ENCODE measurements at places on chromosomes 3 and 15.

DNA sequence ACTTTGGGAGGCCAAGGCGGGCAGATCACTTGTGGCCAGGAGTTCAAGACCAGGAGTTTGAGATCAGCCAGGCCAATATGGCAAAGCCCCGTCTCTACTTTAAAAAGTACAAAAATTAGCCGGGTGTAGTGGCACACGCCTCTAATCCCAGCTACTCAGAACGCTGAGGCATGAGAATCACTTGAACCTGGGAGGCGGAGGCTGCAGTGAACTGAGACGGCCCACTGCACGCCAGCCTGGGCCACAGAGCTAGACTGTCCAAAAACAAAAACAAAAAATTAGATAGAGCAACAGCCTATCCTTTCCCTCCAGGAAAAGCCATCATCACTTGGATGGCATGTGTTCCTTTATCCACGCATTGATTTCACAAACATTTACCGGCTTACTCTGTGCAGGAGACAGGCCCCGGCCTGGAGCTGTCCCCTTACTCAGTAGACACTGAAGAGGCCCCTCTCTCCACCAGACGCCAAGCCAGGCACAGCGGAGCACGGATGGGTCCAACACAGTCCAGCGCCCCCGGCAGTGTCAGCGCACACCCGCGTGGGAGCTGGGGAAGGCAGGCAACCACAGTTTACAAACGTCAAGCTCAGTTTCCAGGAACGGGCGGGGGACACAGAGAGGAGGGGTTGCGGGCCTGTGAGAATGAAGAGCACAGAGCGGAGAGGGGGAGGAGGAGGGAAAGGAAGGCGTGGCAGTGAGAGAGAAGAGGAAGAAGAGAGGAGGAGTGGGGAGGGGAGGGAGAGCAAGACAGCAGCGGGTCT, 3.1 kb downstream of the GP5 start:
- peak; percentile 26 for DNase-seq

- DNase-seq = no peak
Observed at GRCh38 chr3:45092132-45093031, 53.8 kb downstream of the CDCP1 start.

- DNase-seq = no peak
Observed at GRCh38 chr15:99963976-99964375, 230.7 kb upstream of the LYSMD4 start.

GRCh38 chr15:63501256-63502089, 2.9 kb upstream of the USP3 start:
- DNase-seq = no peak

DNA sequence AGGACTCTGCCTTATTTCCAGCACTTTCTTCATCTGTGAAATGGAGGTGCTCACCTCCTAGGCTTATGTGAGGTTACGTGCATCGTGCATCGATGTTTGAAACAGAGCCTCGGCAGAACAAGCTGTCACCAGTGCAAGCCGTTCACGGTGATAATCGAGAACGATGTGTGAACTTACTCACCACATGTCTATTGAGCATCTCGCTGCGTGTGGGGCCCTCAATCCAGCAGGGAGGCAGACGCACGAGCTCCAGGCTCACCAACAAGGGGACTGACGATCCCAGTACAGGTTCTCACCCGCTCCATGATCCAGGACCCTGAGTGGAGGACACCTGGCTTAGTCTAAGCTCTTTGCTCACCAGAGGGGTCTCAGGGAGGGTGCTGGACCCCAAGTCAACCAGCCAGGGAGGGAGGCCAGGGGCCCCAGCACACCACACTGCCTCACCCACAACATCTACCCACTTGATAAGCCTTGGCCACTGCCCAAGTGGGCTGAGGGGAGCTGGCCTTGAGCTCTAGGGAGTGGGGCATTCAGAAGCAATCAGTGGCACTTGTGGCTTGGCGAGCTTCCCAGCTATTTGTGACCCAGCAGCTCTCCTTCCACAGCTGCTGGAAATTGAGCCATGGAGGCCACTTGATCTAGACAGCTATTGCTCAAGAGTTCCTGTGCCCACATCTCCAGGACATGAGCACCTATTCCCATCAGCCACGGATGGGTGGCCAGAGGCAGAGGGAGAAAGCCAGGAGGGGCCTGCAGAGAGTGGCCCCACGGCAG, 34.4 kb upstream of the SLC6A1 start:
- DNase-seq = no peak

DNA sequence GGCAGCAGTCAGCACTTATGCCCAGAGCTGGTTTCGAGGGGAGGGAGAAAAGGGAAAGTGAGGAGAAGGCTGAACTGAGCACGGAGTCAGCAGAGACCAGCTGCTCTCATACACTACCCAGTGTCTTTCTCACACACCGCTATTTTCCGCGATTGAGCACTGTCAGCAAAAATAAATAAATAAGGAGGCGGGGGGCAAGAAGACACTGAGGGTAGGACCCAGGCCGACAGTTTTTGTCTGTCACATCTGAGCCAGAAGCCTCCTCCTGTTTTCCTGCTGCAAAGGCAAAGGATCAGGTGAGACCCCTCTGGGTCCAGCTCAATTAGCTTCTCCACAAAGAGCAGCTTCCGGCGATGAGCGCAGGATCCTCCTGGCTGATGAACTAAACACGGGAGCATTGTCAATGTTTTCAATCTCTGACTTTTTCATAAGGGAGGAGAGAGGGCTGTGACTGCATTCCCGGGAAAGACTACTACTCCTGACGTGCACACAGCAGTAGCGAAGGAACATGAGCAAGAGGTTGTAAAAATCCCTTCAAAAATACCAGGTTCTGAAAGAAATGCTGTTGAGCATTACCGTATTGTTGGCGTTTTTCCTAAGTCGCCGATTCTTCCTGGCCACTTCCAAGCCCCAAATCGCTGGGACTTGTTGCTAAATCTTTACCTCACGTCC, 1.3 kb downstream of the FRMD5 start:
- no peak for DNase-seq

GRCh38 chr3:194485881-194486539, 792 bp downstream of the ATP13A3 start:
- DNase-seq = peak; percentile 34

- no peak for DNase-seq
Observed at GRCh38 chr15:89587955-89588354, 12.7 kb downstream of the TICRR start.

DNA sequence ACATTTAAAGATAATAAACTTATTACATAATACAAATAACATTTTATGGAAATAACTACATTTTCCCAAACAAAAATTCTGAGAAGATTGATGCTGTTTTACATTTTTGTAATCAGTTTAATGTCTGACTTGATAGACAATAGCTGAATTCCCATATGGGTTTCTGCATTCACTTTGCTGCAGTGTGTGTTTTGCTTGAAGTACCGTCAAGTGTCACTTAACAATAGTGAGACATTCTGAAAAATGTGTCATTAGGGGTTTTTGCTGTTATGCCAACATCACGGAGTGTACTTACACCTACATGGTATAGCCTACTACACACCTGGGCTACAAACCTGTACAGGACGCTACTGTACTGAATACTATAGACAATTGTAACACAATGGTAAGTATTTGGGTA, 57.5 kb downstream of the USF3 start:
- DNase-seq = no peak

DNA sequence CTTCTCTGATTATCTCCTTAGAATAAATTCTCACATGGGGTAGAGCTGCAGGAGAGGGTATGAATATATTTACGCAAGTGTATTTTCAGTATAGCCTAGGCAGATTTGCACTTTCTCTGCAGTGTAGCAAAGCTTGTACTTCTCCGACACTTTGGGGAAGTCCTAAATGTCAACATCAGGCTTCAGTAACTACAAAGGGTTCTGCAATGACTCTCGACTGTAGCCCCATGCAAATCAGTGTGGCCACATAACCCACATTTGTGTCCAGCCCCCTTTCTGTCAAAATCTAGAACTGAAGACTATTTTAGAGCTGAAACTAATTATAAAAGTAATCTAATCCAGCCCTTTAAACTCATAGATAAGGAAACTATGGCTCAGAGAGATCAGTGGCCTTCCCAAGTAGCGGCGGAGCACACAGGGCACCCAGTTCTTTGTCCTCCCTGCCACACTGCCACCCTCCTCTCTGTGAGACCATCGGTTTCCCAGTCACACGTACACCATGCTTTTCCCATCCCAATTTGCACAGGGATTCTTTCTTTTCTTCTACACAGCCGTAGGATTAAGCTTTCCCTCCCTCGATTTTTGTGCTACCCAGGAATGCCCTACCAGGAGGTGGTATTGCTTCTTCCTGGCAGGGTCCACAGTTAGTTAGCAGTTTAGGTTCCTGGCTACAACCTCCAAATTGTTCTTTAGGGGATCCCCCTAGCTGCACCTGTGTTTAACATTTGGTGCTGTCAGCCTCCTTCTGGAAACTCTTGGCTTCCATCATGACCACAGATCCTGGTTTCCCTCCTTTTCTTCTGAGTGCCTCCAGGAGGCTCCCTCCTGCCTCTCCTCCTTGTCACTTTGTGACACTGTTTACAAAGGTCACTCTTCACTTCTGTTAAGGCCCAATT, 22.9 kb downstream of the MRAS start:
- no peak for DNase-seq

GRCh38 chr15:67170143-67170925, 84.1 kb downstream of the AAGAB start:
- DNase-seq = no peak

DNA sequence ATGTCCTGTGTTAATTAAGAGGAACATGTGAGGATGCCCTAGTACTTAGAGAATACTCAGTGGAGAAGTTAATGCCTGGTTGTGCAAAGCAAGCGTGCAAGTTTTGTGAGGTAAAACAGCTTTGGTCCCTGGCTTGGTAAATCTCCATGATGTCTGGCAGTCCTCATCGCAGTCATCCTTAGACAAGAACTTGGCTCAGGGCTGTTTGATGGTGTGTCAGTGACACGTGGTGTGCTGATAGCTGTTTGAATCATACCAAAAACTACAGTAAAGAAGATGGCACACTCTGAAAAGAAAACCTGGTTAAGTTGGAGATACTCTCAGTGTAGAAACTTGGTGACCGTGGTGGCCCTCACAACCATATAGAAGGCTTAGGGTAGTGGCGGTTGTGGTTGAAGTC, 361.7 kb downstream of the FEZF2 start:
- no peak for DNase-seq

GRCh38 chr3:131772269-131773026, 262.4 kb downstream of the CPNE4 start:
- DNase-seq = no peak

DNA sequence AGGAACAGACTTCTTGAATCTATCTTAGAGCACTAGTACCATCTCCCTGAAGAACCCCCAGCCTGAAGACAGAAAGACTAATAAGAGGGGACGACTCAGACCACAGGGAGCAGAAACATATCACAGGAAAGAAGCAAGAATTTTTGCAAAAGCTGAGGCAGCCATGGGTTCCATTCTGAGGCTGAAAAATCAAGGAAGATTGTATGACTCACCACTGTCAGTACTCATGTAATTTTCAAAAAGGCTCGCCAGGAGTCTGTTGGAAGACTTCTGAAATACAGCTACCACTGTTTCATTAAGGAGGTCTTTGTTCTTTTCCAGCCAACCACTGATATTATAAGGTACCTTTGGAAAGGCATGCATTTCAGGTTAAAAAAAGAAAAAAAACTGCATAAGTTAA, 47.5 kb downstream of the MYH15 start:
- DNase-seq = no peak

DNA sequence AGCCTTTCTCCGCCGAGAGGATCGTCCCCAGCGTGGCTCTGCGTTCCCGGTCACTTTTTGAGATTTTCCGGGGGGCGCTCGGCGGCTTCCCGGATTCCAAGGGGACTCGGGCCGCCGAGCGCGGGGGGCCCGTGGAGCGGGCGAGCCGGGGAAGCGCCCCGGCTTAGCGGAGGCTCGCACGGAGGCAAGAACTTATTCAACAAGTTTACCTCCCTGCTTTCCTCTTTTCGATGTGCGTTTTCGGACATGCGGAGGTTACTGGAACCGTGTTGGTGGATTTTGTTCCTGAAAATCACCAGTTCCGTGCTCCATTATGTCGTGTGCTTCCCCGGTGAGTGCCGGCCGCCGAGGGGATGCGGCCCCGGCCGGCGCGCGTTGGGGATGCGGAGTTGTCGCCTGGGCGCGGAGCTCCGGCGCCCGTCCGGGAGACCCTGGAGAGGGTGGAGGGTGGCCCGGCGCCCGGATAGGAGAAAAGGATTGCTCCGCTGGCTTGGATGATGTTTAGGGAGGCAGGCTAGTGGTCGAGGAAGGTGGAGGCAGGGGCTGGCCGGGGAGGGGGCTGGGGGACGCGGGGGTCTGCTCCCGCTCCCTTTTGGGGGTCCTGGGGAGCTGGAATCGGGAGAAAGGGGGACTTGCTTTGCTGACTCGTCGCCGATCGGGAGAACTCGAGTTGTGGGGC, 810 bp downstream of the PTPRG start:
- no peak for DNase-seq

GRCh38 chr3:116288485-116288884, 156.8 kb downstream of the LSAMP start:
- DNase-seq = no peak

Measured in stimulated activated CD4-positive, alpha-beta T cell treated with anti-CD3 and anti-CD28 coated beads, Interleukin-1b, Interleukin-23, amount 100 ng/mL, for 24 hours (primary cell).